Daoy (cell line): ENCODE measurements at places on chromosomes 2 and 18. TPM values are rescaled to one million over a fixed set of nuclear protein-coding genes. Genes with fewer than 3 reads are reported as not detected.

ABCB6 gene
- 9.0 and 10.5 TPM in 2 replicates for total RNA-seq

AFF3 gene
- 5.7 and 8.9 TPM in 2 replicates for total RNA-seq

PHOSPHO2 gene
- total RNA-seq = 10.4 and 12.2 TPM in 2 replicates

GPR155 gene
- 0.46 and 0.68 TPM in 2 replicates for total RNA-seq

DNA sequence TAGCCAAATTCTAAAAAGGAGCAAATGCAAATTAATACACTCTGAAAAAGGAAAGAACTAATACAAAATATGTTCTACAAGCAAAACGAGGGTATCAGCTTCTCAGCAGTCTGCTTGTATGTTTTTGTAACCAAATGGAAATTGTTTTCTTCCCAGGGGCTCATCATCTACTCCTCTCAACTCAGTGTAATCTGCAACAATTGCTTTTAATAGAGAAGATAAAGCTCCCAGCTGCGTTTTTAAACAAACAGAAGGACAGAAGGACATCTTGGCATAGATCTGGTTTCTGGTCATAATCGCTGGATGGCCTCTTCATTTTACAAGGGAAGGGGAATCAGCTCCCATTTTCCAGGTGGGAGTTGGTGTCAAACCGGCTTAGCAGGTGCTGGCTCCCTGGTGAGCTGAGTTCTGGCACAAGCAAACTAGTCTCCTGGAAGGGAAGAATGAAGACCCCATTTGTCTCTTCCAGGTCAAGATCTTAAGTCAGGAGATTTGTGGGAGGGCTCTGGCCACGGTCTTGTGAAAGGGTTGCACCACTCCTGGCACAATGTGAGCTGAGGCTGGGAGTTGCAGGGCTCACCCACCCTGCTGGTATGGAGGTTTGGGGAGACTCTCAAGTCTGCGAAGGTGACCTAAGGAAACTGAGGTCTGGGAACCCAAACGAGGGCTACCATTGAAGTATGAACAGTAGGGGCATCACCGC, 41.6 kb downstream of the NPPC start:
- no peak for DNase-seq
